ENCODE measurements at places on chromosomes 7 and 10.

- no peak for DNase-seq
These were observed 112.6 kb downstream of the TPK1 start for GRCh38 chr7:144723301-144723700.

DNA sequence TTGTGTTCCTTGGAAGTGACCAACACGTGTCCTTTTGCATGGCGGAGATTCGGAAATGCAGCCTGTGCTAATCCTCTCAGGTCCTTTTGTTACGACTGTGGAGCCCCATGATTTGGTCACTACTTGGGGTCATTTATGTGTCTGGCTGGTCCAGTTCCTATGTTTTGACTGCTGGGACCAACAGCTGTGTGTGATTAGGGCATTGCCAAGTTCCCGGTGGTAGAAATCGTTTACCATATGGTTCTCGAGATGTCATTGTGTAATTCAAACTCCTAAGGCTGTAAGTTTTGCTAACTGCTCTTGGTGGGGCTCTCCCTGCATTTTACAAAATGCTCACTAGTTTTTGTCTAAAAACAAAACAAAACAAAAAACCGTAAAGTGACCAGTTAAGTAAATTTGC lies 62.0 kb downstream of the CCNY start:
- no peak for DNase-seq

DNA sequence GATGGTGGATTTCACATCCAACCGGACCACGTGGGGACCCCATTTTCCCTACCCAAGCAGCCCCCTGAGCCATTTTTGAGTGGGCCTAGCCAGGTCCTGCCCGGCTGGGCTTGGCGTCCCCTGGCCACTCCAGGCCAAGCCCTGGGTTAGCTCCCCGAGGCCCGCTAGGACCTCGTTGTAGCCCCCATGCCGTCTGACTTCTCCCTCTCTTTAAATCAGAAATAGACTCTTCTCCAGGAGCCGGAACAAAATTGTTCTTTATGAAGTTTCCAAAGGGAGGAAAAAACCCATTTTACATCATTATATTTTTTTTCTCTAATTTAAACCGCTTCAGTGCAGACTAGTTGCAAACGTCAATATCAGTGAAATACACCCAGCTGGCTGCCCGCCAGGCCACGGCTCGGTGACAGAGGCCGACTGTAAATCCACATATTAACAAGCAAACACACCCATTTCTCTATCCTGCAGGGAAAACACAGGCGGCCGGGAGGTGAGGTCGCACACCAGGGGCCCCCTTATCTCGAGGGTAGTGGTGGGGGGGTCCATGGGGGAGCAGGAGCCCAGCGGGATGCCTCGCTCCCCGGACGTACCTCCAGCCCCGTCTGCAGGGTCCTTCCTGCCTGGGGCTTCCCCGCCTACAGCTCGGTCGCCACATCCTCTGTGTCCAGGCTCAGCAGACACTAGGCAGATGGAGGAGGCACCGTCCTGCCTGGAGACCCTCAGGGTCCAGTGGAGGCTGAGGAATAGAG lies 72.7 kb downstream of the ELFN1 start:
- DNase-seq, result no peak

DNA sequence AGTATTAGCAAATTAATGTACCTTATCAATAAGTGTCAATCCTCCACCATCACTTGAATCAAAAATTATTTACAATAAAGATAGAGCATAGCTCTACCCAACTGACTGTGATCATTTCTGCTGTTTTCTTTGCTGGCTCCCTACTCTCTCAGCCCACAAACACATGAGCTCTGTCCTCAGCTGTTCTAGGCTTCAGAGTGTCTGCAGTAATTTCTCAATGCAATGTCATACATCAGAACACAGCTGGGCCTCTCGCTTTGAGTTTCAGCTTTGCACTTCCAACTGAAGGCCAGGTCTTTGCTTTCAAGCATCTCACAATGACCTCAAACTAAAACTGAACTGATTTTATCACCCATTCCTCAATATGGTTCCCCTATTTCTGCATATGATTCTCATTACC lies 55.7 kb downstream of the RNF133 start:
- no peak for DNase-seq

GRCh38 chr7:133575726-133576440 lies 323.0 kb downstream of the EXOC4 start:
- DNase-seq, result no peak

DNA sequence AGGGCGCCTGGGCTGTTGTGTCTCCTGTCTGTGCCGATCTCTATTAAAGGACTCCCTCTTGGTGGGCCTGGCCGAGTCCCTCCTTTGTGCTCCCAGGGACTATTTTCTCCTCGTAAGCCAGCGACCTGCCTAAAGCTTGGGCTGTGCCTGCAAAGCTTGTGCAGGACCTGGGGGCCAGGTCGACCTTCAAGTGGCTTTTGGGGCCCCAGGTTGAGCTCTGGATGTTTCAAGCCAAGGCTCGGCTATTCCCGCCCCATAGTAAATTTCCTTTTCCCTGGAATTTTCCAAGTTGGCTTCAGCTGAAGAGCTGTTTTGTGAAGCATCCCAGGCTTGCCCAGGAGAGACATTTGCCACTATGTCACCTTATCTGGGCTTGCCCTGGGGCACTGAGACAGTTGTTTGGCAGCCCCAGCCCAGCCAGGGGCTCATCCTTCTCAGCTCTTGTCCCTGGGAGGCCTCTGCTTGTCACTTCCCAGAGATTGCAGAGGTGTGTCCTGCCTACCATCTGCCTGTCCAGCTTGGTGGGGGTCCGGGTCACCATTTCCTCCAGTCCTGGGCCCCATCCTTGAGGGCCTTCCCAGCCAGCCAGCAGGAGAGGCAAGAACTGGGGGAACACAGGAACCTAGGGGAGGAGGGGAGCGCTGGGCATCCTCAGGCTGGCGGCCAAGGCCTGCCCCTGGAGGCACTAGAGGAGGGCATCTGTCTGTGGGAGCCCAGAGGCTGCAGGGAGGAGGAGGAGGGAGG lies 20.2 kb downstream of the ZMIZ2 start:
- DNase-seq, result no peak

DNA sequence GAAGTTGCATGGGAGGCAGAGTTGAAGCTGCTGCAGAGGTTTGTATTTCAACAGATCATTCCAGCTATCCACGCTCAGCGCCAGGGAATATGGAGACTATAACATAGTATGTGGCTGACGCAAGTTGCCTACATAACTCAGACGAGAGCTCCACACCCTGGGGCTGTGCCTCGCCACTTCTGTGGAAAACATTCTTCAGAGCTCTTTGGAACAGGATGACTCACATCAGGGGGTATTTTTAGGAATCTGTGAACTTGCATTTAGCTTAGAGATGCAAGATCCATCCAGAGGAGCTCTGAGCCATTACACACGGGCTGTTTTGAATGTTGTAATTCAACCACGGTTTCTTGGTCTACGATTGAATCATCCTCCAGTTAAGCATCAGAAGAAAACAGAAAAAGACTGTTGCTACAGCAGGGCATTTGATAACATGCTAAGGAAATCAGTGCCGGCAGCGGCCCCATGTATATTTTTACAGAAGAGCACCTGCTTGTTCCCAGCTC lies 481.5 kb upstream of the AKR1E2 start:
- no peak for DNase-seq

GRCh38 chr7:47387506-47387905 lies 194.4 kb downstream of the TNS3 start:
- DNase-seq, result no peak

- no peak for DNase-seq
These were observed 71.9 kb upstream of the DUSP5 start for GRCh38 chr10:110425684-110426293.

DNA sequence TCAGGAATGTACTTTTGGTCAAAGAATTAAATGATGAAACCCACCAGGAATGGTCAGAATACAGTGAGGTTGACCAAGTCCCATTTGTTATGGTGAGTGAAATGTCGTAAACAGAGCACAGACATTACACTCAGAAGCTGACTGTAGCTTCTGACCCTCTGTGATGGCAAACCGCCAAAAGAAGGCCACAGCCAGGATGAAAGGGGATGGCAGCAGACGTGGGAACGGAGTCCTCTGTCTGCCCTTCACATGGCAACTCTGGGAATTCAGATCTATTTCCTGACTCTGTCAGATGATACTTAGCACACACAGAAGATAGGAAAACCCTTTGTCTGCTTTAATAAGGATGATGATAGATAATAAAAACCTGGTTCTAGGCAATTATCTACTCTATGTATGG lies 757.1 kb downstream of the SORCS3 start:
- no peak for DNase-seq

Measured in Jurkat, Clone E6-1 (cell line).